ENCODE measurements at places on chromosomes 3 and 15.

- DNase-seq: no peak
These were observed 29.3 kb downstream of the ZNF710 start for GRCh38 chr15:90030376-90030775.

- no peak for DNase-seq
These were observed 958.8 kb downstream of the ZPLD1 start for GRCh38 chr3:103393395-103394186.

DNA sequence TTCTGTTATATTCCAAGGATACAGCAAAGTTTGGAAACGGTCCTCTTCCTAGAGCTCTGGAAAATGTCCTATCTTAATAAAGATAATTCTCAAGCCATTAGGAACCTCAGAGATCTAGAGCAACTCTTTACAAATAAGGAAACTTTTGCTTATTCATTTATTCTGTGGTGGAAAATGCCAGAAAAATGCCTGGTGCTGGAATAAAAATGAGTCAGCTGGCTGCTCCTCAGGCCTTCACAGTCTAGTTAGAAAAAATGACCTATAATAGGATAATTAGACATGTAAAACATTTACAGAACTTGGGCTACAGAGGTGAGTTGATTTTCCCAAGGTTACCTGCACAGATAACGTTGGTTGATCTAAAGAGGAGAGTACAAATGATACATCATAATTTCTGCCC is 372.5 kb downstream of the NLGN1 start:
- DNase-seq: no peak

DNA sequence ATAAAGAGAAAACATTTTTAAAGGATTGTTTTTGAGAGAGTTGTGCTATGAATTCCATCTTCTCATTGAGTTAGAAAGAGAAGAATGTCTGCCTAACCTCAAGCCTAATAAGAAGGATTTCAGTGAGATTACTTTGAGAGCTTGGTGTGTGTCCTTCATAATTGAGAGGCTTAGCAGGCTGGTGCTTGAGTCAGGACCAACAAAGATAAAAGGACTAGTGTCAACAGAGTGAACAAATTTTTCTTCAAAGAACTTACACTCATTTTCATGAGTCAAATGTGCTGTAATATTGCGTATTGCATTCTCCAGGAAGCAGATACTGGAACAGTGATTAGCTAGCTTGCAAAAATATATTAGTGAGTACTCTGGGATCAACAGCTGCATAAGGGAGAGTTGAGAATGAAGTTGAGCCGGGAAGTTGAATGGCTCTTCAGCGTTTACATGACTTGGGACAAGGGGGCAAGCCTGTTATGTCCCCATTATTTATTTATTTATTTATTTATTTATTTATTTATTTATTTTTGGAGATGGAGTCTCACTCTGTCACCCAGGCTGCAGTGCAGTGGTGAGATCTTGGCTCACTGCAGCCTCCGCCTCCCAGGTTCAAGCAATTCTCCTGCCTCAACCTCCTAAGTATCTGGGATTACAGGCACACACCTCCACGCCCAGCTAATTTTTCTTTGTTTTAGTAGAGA is 37.5 kb upstream of the SLITRK3 start:
- no peak for DNase-seq

- peak; percentile 32 for DNase-seq
These were observed 127.5 kb upstream of the TOPAZ1 start for GRCh38 chr3:44114142-44114541.

- no peak for DNase-seq
These were observed 533.0 kb upstream of the SEMA6D start for GRCh38 chr15:47184003-47184907.

DNA sequence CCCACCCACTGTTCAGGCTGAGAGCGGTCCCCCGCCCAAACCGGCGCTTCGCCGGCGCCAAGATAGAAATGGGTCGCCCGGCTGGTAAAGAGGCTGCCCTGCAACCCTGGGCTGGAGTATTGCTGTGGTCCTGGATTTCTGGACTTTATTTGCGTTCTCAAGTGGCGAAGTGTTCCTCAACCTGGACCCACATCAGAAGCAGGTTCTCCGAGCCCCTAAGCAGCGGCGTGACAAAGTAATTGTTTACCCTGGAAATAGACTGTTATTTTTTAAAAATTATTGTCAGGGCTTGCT is 481 bp upstream of the DYNC1LI1 start:
- no peak for DNase-seq

DNA sequence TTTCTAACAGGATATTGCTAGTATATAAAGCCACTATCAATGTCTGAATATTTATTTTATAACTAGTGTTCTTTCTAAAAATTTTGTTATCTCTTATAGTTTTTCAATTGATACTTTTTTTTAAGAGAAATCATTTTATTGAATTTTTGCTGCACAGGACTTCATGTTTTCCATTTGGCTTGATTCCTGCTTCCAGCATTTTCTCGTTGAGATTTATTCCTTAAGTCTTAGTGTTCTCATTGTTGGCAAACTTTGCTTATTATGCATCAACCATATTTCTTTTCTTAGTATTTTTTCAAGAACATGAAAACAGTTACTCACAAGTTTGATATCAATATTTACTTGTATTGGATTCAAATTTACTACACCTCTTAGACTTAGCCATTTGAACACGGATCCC is 113.4 kb downstream of the UNC13C start:
- DNase-seq: no peak

DNA sequence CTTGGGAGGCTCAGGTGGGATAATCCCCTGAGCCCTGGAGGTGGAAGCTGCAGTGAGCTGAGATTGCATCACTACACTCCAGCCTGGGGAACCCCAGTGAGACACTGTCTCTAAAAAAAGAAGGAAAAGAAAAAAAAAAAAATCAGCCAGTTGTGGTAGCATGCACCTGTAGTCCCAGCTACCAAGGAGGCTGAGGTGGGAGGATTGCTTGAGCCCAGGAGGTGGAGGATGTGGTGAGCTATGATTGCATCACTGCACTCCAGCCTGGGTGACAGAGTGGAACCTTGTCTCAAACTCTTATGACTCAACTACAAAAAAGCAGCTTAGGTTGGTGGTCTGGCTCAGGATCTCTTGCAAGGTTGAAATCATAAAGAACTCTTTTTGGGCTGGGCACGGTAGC is 19.3 kb upstream of the GPX1 start:
- DNase-seq: peak; percentile 28

GRCh38 chr3:178707311-178708031 is 171.2 kb downstream of the KCNMB2 start:
- DNase-seq: no peak
